ENCODE measurements at places on chromosomes 5 and 9.

DNA sequence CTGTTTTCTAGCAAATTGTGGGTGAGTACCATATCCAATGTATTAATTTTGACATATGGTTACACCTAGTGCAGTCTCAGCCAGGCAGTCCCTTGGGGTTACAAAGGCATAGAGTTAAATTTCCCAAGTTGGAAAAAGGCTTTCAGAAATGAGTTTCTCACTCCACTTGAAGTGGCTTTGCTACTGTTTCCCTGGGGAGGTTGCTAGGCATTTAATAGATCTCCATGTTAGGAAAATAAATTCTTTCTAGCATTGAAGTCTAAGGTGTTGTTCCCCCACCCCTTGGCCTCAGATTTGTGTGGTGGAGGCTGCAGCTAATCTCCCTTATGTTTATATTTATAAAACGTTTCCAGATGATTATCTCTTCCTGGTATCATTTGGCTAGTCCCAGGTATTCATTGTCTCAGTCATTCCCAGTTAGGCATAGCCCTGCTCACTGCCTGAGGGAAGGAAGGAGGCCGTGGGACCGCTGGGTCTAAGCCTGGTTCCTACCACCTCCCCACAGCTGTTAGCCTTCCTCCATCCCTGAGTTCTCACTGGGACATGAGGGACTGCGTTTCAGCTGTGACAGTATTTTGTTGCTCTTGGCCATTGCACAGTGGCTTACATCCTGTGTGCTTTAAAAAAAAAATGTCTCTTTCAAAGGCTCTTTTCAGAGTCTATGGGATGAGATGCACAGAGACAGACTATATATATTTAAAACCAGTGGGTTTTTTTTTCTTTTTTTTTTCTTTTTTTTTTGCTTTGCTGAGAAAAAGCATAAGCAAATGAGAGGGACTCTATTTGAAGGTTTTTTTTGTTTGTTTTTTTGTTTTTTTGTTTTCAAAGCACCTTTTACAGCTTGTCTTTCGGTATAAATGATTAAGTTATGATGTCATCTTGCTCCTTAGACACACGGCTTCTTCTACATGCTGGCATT, 121.5 kb downstream of the MAST4 start:
- DNase-seq, result no peak

DNA sequence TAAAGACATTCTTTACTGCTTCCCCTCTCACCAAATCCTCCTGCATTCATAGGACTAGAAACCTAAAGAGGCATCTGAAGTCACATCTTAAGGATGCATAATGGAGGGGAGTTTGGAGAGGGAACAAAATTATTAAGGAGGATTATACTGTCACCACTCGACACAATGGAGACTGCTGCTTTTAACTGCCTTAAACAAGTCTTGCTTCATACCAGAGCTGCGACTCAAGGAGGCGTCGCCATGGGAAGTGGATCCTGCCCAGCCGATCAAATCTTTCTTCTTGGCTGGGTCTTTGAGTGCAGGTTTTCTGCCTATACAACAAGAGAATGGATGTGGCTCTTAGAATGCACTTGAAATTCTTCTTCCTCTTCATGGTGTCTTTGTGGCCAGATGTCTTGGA, 66.7 kb upstream of the FOXE1 start:
- no peak for DNase-seq

- DNase-seq, result no peak
Observed at GRCh38 chr9:83538172-83538889, at the start of gene FRMD3. Gene FRMD3 (minus strand): TSS chr9:83538401. CDS start chr9:83538231, 170 bp downstream.

DNA sequence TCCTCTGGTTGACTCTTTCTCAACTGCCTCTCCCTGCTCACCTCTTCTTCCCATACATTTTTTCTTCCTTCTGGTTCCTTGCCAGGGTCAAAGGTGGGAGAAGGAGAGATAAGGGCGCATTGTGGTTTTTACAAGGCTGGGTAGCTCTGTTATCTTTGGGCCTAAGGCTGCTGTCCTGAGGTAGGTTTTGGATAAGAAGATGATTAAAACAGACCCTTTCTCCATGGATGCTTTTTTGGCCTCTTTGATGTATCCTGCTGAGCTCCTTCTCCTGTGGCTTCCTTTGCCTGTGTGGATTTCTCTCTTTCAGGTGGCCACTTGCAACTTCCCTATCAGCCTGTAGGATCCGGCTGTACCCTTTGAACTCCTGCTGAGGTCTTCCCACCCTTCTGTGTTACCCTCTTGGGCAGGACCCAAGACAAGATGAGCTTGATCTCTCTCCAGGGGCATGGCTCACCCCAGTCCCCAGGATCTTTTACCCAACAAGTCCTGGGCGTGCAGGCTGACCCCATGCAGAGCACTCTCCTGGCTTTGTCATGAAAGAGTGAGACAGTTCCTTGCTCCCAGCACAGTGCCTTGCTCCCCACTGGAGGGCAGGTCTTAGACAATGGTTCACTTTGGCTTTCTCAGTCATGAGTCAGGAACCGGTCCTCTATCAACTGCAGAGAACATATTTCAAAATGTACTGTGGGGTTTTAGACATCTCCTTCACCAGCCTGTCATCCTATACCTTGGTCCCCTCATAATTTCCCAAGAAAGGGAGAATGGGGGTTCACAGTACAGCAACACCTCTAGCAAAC, 197.9 kb downstream of the TLE4 start:
- no peak for DNase-seq

DNA sequence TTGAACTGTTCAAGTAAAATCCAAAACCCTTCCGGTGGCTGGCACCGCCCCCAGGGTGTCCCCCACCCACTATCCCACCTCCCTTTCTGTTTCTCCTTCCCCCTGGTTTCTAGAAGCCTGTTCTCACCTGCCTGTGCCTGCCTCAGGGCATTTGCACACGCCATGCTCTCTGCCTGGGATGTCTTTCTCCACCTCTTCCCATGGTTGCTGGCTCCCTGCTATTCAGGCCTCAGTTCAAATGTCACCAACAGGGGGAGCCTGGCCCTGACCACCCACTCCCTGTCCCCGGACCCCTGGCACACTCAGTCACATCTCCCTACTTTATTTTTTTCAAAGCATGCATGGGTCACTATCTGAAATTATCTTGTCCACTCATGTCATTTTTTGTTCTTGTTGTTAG, 39.9 kb upstream of the EEIG1 start:
- no peak for DNase-seq

GRCh38 chr9:127612939-127613582, 984 bp downstream of the STXBP1 start:
- peak; percentile 6 for DNase-seq

DNA sequence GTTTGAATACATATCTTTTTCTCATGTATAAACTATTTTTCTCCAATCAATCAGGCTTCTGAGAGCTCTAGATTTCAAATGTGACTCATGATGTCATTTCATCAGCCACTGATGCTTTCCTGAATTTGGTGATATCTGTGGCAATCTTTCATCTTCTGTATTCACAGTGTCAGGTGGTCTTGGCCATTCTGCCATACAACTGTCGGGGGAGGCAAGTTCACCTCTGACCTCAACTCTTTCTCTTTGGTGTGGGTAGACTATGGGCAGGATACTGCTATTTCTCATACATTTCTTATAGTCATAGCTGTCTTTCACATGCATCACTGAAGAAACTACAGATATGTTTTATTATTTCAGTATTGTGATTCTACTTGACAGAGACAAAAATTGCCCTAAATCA, 414.1 kb upstream of the MEF2C start:
- DNase-seq, result no peak

GRCh38 chr5:167658889-167659288, 632.6 kb upstream of the WWC1 start:
- no peak for DNase-seq

DNA sequence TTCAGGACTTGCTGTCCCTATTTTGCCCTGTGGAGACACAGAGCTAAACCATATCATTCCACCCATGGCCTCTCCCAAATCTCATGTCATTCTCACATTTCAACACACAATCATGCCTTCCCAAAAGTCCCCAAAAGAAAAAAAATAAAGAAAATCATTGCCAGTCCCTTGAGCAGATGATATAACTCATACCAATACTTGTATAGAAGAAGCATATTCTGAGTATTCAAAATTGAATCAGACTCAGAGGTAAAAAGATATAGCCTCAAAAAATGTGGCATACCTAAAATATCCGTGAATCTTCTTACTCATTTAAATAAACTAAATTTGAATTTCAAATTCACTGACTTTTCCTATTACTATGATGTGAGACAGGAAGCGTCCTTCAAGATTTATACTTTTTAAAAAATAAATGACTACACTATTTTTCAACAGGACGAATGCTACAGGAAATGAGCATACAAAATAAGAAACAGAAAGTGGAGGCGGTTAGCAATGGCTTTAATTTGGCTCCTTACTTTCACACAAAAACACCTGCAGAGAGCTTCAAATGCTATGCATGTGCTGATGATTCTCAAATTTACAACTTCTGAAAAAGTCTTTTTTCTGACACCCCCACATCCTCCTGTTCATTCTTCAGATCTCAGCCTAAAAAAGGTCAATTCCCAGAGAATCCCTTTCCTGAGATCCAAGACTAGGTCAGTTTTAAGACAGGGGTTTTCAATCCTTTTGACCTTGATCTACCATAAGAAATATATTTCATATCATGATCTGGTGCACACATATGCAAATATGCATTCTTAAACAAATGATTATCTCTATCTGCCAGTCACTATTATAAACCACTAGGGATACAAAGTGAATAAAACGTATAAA, 39.6 kb upstream of the DMXL1 start:
- no peak for DNase-seq

GRCh38 chr9:110546411-110546871, 33.1 kb downstream of the SVEP1 start:
- DNase-seq, result no peak

- no peak for DNase-seq
Observed at GRCh38 chr9:107547772-107548297, 58.3 kb upstream of the KLF4 start.

DNA sequence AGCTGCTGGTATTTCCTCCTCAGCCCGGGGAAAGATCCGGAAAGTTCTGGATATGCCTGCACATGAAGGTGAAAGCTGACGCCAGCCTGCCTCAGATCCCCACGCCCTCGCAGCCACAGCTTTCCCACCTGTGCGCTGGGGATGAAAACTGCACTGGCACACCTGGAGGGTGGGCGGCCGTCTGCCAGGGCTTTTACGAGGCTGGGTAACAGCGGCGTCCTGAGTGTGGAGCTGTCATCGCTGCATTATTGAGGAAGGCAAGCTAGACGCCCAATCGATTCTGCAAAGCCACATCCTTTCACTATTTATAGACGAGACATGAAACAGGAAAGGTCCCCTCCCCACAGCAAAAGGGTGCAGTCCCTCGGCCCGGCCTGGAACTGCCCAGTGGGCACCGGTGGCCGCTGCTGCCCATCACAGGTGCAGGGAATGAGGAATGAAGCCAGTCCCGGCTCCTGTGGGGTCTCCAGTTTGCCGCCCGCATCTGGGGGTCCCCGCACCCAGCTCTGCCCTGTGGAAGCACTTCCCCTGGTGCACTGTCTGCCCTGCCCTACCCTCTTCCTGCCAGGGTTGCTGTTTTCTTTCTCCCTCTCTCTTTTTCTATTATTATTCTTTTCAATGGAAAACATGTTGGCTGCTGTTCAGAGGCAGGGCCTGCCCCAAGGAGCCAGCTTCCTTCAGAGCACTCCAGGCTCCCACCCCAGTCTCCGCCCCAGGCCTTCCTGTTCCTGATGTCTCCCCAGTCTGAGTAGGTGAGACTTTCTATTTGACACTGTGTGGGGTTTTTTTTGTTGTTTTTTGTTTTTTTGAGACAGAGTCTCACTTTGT, 7.0 kb downstream of the NOTCH1 start:
- DNase-seq, result peak; percentile 57

DNA sequence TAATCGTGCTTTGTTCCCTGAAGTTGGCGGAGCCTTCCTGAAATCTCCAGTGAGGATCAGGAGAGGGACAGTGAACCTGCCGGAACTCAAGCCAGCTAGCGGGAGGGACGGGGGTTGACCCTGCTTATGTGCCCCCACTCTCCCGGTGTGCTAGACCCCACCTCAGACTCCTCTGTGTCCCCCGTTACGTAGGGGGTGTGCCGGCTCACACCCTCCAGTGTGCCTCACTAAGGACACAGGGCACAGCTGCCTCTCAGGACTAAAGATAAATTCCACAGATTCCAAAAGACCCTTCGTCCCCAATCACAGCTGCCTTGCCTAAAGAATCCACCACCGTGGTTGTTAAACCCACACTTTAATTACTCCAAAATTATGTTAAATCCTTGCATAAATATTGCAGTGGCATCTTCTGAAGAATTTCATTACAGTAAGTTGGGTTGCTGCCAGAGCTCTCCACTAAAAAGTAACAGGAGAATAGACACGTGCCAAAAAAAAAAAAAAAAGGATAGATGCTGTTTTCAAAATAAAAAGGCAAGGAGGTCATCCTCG, 73.7 kb downstream of the GTF3C4 start:
- no peak for DNase-seq

- no peak for DNase-seq
Observed at GRCh38 chr5:88691945-88692868, 190.8 kb downstream of the MEF2C start.

DNA sequence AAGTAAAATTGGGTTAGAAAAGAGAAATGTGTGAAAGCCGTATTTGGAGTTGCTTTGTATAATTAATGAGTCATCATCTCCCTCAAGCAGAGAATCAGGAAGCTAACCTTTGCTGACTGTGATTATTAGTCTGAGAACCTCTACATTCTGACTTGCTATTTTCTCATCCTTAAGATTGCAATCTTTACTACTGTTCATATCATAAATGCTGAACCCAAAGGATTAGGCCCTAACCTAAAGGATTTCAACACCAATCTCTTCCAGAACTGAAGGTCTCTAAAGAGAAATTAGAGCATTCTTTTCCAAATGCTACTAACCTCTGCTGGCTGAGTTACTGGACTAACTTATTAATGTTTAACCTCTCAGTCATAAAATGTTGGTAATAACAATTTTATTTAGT, 538.1 kb upstream of the MEF2C start:
- no peak for DNase-seq

DNA sequence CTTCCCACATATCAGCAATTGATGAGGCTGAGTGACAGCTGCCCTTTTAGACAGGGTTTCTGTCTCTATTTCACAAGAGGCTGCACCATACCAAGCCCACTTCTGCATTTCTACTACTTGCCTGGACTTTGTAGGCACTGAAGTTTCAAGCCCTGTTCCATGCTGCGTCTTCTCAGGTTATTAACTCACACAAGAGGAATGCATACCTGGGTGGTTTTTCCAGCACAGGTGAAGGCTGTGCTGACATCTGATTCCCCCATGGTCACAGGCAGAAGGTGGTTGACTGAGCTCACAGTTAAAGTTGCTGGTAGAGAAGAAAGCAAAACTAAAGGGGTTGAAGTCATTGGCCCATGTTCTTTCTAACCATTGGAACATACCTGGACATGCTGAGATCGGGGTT, 86.6 kb downstream of the MAMDC2 start:
- no peak for DNase-seq

All from stimulated activated CD4-positive, alpha-beta T cell treated with anti-CD3 and anti-CD28 coated beads, Interleukin-4, amount 100 ng/mL, for 4 hours (primary cell).